ENCODE measurements at places on chromosomes 2 and 18.

- no peak for DNase-seq
Measured at GRCh38 chr2:174833737-174834136, 69.5 kb upstream of the CHRNA1 start.

DNA sequence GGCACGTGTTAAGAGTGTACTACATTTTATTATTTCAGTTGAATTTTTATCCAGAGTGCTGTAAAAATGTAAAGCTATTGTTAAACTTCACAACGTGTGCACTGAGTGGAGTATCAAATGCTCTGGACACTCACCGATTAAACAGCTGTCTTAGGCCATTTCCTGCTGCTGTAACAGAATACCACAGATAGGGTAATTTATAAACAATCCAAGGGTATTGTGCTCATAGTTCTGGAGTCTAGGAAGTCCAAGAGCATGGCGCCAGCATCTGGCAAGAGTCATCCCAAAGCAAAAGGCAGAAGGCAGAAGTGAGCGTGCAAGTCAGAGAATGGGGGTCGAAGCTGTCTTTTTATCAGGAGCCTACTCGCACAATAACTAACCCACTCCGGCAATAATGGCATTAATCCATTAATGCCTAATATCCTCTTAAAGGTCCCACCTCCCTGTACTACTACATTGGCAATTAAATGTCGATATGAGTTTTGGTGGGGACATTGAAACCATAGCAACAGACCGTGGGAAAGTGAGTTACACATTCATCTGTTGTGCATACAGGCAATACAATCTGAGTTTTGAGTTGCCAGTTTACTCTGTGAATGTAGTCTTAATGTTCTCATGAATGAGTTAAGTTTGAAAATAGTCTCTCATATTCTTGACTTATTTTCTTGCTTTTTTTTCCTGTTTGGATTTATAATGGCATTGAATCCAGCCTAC, 64.8 kb downstream of the ARMC9 start:
- no peak for DNase-seq

GRCh38 chr18:58226429-58226828, 182.4 kb downstream of the NEDD4L start:
- DNase-seq, result no peak

- DNase-seq, result no peak
Measured at GRCh38 chr2:108553209-108553919, 19.1 kb downstream of the LIMS1 start.

DNA sequence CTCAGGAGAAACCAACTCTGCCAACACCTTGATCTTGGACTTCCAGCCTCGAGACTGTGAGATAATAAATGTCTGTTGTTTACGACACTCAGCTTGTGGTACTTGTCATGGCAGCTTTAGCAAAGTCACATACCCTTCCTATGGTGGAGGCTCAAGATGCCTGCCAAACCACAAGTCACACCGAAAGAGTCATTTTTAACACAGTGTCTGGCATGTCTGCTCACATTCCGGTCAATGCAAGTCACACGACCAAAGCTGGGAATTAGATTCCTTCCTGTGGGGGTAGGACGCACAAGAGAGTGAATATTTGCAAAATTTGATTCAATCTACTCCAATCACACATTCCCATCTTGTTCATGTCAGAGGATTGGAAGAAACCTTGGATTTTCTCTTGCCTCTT, 24.6 kb downstream of the KCNE4 start:
- DNase-seq, result no peak

GRCh38 chr18:79283929-79284328, 111.8 kb upstream of the NFATC1 start:
- no peak for DNase-seq

DNA sequence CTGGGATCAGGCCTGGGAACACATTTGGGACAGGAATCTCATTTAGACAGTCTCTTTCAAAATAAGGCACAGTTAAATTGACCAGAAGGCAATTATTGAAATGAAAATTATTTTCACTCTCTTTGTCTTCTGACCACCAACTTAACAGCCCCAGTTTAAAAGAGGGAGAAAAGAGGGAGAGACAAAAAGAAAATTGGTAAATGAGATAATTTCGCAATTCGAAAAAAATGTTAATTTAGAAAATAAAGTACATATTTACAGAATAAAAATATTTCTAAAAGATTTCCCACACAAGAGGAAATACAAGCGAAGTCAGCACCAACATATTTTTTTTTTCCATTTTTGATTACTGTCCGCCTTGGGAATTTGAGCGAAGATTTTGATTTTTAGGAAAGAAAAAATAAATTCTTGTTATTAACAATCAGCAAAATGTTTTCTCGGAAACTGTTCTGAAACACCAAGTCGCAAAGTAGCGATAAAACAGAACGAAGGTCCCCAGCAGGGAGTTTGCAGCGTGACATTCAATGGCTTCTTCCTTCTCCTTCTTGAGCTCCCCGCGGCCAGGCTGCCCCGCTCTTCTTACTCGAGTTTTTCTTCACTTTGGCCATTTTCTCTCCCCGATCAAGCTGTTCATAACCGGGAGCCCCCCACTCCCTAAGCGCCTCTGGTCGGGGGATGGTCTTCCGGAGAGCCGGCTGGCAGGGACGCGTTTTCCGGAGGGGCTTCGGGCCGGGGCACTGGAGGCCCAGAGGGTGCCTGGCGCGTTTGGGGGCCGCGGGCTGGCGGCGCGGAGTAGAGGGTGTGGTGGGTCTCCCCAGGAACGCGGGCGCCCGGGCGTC, 5.0 kb downstream of the SP9 start:
- DNase-seq, result no peak

- DNase-seq, result no peak
Measured at GRCh38 chr18:51171223-51171622, 26.3 kb downstream of the MEX3C start.

DNA sequence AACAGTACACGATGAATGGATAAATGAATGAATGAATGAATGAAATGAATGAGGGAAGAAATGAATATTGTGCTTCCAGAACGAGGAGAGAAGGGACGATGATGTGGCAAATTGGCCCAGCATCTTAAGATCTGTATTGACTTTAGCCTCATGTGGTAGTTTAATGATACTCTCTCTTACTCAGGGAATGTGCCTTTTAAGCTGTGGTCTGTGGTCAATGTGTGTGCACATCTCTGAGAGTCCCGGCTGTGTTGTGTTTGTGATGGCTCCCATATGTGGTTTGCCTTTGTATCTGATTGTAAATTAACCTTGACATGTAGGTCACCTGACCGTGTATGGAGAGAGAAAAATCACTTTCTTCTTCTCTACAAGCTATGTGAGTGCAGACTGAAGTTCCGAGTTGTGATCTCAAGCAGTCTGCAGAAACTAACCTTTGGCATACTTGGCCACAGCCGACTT, 91.2 kb downstream of the NEDD4L start:
- DNase-seq, result no peak

- no peak for DNase-seq
Measured at GRCh38 chr2:77009307-77009706, 512.9 kb downstream of the LRRTM4 start.

DNA sequence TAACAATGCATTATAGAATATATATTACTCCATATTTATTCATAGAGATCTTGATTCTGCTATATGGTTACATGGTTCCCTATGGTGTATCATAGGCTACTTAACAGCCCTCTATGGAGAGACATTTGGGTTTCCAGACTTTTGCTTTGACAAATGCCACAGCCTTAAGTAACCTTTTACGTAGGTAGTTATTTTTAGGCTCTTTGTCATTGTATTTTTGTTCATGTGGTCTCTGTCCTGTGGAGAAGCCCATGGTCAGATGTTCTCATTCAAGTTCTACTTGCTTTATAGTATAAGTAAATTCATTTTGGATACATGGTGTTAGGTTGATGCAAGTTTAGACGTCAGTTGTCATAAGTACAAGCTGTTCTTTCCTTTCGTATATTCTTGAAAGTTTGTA, 275.2 kb upstream of the THSD7B start:
- no peak for DNase-seq

GRCh38 chr2:7845332-7845731, 836.5 kb upstream of the ID2 start:
- DNase-seq, result no peak

All from NT2/D1 (cell line).